Hematopoietic multipotent progenitor cell treated with erythropoietin and hydrocortisone succinate and interleukin-3 and kit ligand, for 6 days (in vitro differentiated cells): ENCODE measurements at places on chromosomes 1 and 21.
A peak's percentile ranks its signal among the peaks of the same experiment; 100 is the strongest.

- no peak for DNase-seq
These were observed 341.2 kb downstream of the SETD4 start for GRCh38 chr21:35719080-35719479.

DNA sequence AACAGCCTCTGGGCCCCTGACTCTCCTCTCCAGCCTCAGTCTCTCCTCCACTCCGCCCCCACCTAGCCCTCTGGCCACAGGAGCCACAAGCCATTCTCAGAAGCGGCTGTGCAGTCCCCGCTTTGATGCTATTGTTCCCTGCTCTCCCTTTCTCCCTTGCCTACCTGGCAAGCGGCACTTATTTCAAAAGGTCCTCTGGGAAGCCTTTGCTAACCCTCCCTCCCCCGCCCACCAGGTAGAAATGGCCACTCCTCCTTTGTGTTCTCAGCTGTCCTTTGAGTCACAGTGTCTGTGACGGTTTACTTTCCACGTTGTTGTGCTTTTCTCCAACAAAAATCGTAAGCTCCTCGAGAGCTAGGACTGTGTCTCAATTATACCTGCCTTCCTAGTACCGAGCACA is 338.4 kb upstream of the PROX1 start:
- DNase-seq = no peak

DNA sequence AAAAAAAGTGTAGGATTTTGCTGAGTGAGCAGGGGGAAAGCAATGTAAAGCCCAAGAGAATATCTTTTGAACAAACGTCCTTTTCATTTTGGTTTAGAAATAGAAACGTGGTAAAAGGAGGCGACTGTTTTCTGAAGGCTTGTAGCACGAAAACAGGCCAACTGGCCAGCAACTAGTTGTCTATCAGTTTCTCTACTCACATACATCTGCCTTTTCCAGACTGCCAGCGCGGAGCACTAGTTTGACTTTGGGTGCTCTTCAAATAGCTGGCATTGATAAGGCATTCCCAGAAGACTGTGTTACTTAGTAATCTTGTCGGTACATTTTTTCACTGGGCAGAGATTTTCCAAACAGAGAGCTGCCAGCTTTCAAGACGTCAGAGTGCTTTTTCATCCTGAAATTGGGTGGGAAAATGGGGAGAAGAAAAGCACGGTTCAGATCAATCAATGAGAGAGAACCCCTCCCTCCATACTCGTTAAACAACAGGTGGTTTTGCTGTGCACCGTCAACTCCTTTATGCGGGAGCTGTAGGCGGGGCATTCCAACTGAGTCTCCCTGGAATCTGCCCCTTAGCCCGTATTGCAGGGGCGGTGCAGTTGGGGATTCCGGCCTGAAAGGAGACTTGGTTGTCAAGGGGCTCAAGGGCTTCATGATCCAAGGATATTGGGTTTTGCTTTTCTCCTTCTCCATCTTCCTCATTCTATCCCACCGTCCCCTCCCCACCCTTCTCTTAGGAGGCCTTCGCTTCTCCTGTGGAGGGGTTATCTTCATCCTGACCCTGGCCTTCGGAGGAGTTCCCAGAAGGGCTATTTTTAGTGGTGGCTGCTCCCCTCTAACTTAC is 884 bp upstream of the LRRC8C start:
- peak; percentile 23 for DNase-seq

DNA sequence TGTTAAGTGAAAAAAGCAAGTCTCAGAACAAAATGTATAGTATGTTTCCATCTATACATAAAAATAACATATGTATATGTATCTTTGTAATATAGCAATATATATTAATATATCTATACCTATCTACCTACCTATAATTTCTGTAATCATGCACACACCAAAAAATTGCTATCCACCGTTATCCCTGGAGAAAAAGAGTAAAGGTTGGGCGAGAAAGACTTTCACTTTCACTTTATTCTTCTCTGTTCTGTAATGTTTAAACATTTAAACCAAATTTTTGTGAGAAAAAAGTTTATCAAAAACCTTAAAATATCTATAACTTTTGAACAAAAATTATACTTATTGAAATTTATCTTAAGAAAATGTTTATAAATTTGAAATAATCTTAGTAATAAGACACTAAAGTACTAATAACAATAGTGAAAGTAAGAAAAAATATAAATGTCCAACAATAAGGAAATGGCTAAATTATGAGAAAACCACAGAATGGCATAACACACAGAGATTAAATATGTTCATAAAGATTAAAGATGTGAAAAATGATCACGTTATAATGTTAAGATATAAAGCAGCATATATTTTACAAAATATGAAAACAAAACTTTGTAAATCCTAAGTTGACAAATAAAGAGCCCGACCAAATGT is 74.0 kb upstream of the LRRC53 start:
- DNase-seq = peak; percentile 1

DNA sequence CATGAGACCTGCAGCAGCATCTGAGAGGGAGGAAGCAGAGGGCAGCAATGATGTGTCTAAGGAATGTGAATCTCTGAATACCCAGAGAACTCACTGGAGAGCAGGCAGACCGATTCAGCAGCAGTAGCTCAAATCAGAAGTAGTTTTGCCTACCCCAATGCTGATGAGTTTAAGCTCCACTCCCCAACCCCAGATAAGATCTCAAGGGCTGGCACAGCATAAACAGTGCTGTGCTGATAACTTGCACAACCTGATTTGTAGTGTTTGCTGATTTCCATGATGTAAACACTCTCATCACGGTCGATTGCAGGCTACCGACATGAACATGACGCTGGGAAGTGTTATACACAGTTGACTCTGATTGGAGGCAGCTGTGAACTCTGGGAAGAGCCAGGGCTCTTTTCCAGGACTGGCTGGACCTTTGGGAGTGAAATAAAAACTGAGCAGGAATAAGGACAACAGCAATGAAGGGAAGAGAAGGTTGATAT is 11.2 kb upstream of the HMGCS2 start:
- peak; percentile 33 for DNase-seq

GRCh38 chr21:41403966-41404365 is 22.1 kb upstream of the MX1 start:
- DNase-seq = no peak

GRCh38 chr1:74689621-74690363 is 16.2 kb upstream of the ERICH3 start:
- DNase-seq = peak; percentile 79

GRCh38 chr21:36744560-36745231 is 45.8 kb downstream of the SIM2 start:
- DNase-seq = no peak

- no peak for DNase-seq
These were observed 18.1 kb downstream of the KIAA0040 start for GRCh38 chr1:175174309-175175102.

- DNase-seq = no peak
These were observed 116.2 kb upstream of the FGGY start for GRCh38 chr1:59180735-59181134.

GRCh38 chr1:227125929-227126545 is 185.9 kb downstream of the COQ8A start:
- DNase-seq = no peak

- no peak for DNase-seq
These were observed 303.8 kb upstream of the SPAG17 start for GRCh38 chr1:118488787-118489186.

GRCh38 chr1:174405219-174405618 is 42.5 kb upstream of the GPR52 start:
- DNase-seq = no peak

DNA sequence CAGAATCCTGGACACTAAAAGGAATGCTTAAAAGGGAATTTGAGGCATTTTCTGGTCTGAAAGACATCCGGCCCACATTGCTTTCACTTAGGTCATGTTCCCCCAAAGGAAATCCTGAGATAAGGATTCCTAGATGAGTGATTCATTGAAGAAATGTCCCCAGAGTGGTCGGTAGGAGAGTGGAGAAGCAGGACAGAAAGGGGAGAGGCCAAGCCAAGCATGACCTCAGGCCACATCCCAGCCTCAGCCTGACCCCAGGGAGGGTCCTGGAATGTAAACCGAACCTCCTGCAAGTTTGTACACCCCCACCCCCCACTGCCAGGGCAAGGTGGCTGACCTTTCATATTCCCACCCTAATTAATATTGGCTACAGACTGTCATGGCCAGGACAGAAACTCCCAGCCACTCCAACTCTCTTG is 16.6 kb downstream of the HIVEP3 start:
- DNase-seq = no peak

GRCh38 chr1:30523055-30524020 is 200.0 kb downstream of the MATN1 start:
- DNase-seq = no peak
